ENCODE measurements at places on chromosomes 3 and 15.
A peak's percentile ranks its signal among the peaks of the same experiment; 100 is the strongest.

- H3K36me3 ChIP-seq, result no peaks in the 10 kb centered on the region
- no peak overlapping the region for H3K4me3 ChIP-seq
- no peaks in the 10 kb centered on the region for H3K27me3 ChIP-seq
- DNase-seq, result peak; percentile 50
Observed at GRCh38 chr3:11085093-11085840, 69.0 kb upstream of the HRH1 start.

- DNase-seq, result no peak
- H3K27me3 ChIP-seq, result no peaks in the 10 kb centered on the region
Observed at GRCh38 chr3:159881828-159882309, 106.8 kb upstream of the IL12A start.

- peaks cover 6% of the 10 kb centered on the region for H3K4me1 ChIP-seq
- DNase-seq, result no peak
- H3K4me3 ChIP-seq, result peak overlapping the region; percentile 84
- peak overlapping the region; percentile 40 for H3K27ac ChIP-seq
Observed at GRCh38 chr3:66038384-66038725, 363 bp downstream of the MAGI1 start.

- H3K27me3 ChIP-seq, result no peaks in the 10 kb centered on the region
- H3K36me3 ChIP-seq, result peaks cover 13% of the 10 kb centered on the region
- peak overlapping the region; percentile 80 for H3K4me3 ChIP-seq
- peaks cover 28% of the 10 kb centered on the region for H3K4me1 ChIP-seq
- no peak for DNase-seq
- no peak overlapping the region for H3K27ac ChIP-seq
Observed at GRCh38 chr3:111980716-111981456, 2.1 kb downstream of the ABHD10 start.

GRCh38 chr15:90774731-90775514, 57.8 kb downstream of the BLM start:
- peak; percentile 81 for DNase-seq
- peaks cover 15% of the 10 kb centered on the region for H3K4me1 ChIP-seq
- no peaks in the 10 kb centered on the region for H3K27me3 ChIP-seq
- no peak overlapping the region for H3K4me3 ChIP-seq

DNA sequence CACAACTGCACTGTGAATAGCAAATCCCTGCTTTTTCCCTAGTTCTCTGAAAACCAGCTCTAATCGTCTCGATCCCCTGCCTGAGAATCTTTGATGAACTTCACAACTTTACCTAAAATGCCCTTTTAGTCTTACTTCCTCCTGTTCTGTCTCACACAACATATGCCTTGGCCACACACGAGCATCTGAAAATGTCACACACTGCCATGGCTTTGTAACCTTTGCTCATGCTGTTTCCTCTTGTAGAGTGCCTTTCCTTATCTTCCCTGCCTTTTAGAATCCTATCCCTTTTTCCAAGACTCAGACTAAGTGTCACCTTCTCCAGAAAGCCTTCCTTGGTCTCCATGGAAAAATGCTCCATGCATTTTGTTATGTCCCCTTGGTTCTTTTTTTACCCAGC, 71.4 kb upstream of the HACD2 start:
- H3K4me1 ChIP-seq, result 0 out of 2 replicates have a peak, but pooled peaks cover 5% of the 10 kb centered on the region
- DNase-seq, result no peak
- H3K27me3 ChIP-seq, result no peaks in the 10 kb centered on the region
- no peaks in the 10 kb centered on the region for H3K36me3 ChIP-seq
- H3K27ac ChIP-seq, result no peak overlapping the region

DNA sequence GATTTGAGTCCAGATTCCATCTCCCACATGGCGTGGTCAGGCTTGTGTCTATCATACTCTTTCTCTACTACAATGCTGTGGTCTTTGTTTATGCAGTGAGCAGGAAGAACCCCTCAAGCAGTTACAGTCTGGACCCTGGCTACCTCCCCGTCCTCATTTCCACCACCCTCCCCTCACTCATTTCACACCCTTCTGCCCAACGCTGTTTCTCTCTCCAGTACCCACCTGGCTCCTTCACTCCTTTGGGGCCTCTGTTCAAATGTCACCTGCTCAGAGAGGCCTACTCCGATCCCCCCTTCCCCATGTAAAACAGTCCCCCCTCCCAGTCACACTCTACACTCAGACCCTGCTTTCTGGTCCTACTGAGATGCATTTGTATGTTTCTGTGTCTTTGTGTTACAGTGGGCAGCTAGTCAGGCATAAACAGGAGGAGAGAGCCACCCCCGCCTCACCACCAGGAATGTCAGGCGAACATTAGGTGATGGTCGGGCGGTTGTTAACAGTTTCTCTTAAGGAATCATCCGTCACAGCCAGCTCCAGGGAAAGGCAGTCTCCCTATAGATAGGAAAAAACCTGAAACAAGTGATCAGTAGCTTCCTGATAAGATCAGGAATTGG, 53.7 kb upstream of the CA12 start:
- no peaks in the 10 kb centered on the region for H3K36me3 ChIP-seq
- no peak overlapping the region for H3K4me3 ChIP-seq
- H3K4me1 ChIP-seq, result peaks cover 10% of the 10 kb centered on the region
- H3K27ac ChIP-seq, result no peak overlapping the region

DNA sequence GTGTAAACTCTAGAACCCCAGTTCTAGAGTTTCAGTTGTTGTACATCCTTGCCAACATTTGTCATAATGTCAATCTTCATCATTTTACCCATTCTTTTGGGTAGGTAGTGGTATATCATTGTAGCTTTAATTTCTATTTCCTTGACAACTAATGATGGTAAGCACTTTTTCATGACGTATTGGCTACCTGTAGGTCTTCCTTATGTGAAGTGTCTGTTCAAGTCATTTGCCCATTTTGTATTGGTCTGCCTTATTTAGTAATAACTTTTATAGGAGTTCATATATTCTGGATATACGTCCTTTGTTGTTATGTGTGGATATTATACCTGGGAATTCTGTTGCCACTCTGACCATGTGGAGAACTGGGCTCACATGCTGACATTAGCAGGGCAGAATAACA, 73.8 kb upstream of the ACTC1 start:
- no peaks in the 10 kb centered on the region for H3K4me1 ChIP-seq
- peaks cover 41% of the 10 kb centered on the region for H3K36me3 ChIP-seq
- H3K27me3 ChIP-seq, result no peaks in the 10 kb centered on the region

GRCh38 chr3:168984872-168985271, 678.6 kb downstream of the MECOM start:
- H3K4me1 ChIP-seq, result no peaks in the 10 kb centered on the region
- H3K27me3 ChIP-seq, result no peaks in the 10 kb centered on the region
- no peak overlapping the region for H3K27ac ChIP-seq
- DNase-seq, result no peak
- H3K36me3 ChIP-seq, result no peaks in the 10 kb centered on the region

DNA sequence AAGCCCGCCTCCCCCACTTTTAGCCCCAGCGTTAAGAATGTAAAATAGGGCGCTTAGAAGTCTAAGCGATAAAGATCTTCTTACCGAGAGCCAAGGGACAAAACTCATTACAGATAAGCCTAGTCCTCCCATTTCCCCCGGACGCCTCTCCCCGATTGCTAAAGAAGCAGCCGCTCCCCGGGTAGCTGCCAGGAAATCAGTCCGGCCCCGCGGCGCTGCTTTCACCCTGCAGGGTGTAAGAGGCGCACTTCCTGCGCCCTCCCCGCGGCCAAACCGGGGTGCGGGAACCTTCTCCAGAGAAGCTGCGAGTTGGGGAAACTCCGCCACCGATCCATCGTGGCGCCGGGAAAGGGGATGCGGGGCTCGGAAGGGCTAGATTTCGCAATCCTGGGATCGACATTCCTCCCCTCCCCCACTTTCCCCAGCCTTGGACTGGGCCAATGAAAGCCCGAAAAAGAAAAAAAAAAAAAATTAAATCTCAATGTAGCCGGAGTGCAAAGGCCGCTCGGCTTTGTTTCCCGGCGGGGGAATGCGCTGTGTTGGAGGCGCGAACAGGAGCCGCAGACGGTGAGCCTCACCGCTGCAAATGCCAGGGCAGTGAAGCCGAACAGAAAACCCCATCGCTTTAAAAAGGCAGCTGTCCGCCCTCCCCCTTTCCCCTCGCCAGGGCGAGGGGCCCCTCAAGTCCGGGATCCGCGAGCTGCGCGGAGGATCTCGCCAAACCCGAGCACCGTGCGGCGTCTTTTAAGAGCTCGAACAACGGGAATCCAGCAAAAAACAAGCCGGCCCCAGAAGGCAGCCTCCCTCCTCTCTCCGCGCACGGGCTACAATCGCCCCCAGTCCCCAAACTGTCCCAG, 626 bp upstream of the PTPRG start:
- no peaks in the 10 kb centered on the region for H3K36me3 ChIP-seq
- H3K27ac ChIP-seq, result no peak overlapping the region
- H3K4me1 ChIP-seq, result peaks cover 2% of the 10 kb centered on the region
- DNase-seq, result no peak

DNA sequence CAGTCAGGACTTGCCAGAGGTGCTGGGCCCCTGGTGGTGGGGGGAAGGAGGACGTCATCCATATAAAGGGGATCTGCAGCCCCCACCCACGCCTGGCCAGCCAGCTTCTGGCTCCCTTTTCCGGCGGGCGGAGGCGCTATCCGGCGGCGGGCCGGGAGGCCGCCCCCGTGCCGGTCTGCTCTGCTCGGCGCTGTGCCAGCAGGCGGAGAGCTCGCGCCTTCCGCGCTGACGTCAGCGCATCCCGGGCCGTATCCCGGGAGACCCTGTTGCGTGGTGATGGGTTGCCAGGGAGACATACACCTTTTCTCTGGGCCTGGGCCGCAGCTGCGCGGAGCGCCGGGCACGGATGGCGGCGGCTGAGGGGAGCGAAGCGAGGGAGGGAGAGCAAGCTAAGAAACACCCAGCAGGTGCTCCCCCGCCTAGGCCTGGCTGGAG, 1.1 kb downstream of the FAM131A start:
- no peaks in the 10 kb centered on the region for H3K27me3 ChIP-seq
- H3K27ac ChIP-seq, result no peak overlapping the region
- no peak overlapping the region for H3K4me3 ChIP-seq
- peaks cover 11% of the 10 kb centered on the region for H3K36me3 ChIP-seq
- peaks cover 36% of the 10 kb centered on the region for H3K4me1 ChIP-seq
- no peak for DNase-seq

DNA sequence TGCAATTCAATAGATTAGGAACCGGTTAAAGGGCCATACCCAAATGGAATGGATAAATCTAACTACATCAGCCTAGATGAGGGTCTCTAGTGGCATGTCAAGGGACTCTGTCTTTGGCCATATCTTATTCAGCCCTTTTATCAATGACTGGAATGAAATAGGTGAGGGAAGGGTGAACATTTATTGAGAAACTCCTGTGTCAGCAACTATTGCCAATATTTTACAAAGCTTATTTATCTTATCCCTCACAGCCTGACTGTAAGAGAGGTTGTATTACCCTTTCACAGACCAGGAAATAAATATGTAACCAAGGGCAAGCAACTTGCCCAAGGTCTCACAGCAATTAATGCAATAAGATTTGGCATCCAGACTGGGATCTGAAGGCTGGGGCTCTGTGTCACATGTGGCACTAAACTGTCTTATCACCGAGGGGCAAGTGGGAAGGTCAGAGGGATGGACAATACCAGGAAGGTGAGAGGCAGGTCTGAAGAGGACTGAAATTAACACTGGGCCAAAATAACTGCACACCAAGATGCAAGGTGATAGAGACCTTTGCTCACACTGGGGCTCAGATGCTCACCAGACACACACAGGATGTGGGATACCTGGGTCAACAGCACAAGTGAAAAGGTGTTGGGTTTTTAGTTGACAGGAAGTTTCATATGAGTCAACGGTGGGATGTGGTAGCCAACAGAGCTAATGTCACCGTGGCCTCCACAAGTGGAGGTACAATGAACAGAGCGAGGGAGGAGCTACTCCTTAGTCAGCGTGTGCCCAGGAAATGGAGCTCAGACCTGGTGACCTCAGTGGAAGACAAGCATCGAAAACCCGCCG, 261.3 kb downstream of the RPLP1 start:
- no peak overlapping the region for H3K4me3 ChIP-seq
- H3K36me3 ChIP-seq, result no peaks in the 10 kb centered on the region
- H3K27me3 ChIP-seq, result no peaks in the 10 kb centered on the region
- DNase-seq, result peak; percentile 92
- no peak overlapping the region for H3K27ac ChIP-seq

DNA sequence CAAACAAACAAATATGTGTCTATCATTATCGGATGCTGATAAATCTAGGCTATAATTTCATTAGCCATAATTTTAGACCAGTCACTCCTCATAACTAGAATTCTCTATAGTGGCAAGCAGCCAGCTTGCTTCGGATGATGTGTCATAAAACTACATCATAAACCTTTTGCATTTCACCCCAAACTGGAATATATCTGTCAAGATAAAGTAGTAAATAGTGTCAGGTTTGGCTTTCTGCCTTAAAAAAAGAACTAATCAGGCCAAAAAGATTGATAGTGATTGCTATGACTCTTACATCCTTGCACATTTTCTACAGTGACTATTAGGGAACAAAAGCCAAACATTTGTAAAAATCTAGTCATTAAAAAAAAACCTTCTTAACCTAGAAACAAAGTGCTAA, 51.0 kb downstream of the DPPA2 start:
- no peaks in the 10 kb centered on the region for H3K36me3 ChIP-seq
- H3K4me1 ChIP-seq, result no peaks in the 10 kb centered on the region
- H3K27me3 ChIP-seq, result peaks cover 12% of the 10 kb centered on the region
- H3K27ac ChIP-seq, result no peak overlapping the region

- H3K4me1 ChIP-seq, result peaks cover 8% of the 10 kb centered on the region
- H3K27me3 ChIP-seq, result no peaks in the 10 kb centered on the region
- no peaks in the 10 kb centered on the region for H3K36me3 ChIP-seq
- H3K27ac ChIP-seq, result no peak overlapping the region
- peak; percentile 27 for DNase-seq
Observed at GRCh38 chr15:75723847-75724660, 11.4 kb upstream of the CSPG4 start.

GRCh38 chr15:70491201-70491621, 272.1 kb downstream of the UACA start:
- no peak overlapping the region for H3K4me3 ChIP-seq
- no peak for DNase-seq
- no peaks in the 10 kb centered on the region for H3K36me3 ChIP-seq
- no peak overlapping the region for H3K27ac ChIP-seq

GRCh38 chr3:112822064-112823055, 24.3 kb downstream of the CD200R1L start:
- H3K4me3 ChIP-seq, result peak overlapping the region; percentile 6
- H3K36me3 ChIP-seq, result no peaks in the 10 kb centered on the region
- peak; percentile 59 for DNase-seq
- no peak overlapping the region for H3K27ac ChIP-seq
- no peaks in the 10 kb centered on the region for H3K27me3 ChIP-seq
- H3K4me1 ChIP-seq, result peaks cover 37% of the 10 kb centered on the region

- no peak overlapping the region for H3K4me3 ChIP-seq
- no peaks in the 10 kb centered on the region for H3K36me3 ChIP-seq
- H3K27me3 ChIP-seq, result no peaks in the 10 kb centered on the region
- no peak overlapping the region for H3K27ac ChIP-seq
Observed at GRCh38 chr15:56735589-56735988, 2.3 kb upstream of the ZNF280D start.

DNA sequence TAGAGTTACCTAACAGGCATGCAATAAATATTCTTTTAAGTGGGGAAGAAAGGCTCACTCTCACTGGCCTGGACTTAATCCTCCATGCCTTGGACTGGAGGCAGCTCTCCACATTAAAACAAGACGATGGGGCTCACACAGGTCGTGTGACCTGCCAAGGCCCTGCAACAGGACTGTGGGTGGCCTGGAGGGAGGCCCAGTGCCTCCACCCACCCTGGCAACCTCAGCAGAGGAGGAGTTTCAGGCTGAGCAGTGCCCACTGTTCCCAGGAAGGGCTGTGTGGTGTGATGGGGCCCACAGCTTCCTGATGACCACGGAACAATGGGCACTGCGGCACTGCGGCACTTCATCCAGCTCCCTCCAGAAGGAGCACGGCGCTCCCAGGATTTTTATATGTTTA, 5.5 kb downstream of the UROC1 start:
- H3K4me1 ChIP-seq, result no peaks in the 10 kb centered on the region
- H3K36me3 ChIP-seq, result no peaks in the 10 kb centered on the region
- no peaks in the 10 kb centered on the region for H3K27me3 ChIP-seq
- no peak overlapping the region for H3K4me3 ChIP-seq
- no peak for DNase-seq
- no peak overlapping the region for H3K27ac ChIP-seq

All from PC-3 (cell line).